Suppressor macrophage (primary cell): ENCODE measurements at places on chromosomes 2 and 18.

DNA sequence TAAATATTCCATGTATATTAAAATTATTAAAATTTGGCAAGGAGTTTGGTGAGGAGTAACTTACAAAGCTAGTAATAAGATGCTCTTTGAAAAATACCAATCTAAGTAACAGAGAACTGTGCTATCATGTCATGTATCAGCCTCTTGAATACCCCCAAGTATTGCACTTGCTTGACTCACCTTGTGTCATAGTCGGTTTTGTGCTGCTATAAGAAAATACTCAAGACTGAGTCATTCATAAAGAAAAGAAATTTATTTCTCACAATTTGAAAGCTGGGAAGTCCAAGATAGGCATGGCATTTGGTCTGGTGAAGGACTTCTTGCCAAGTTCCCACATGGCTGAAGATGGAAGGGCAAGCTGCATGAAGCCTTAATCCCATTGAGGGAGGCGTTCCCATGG, 179.2 kb downstream of the MEMO1 start:
- DNase-seq: no peak

GRCh38 chr2:54723996-54724559, 616 bp downstream of the EML6 start:
- DNase-seq: no peak

GRCh38 chr2:152369176-152369860, 34.3 kb downstream of the FMNL2 start:
- DNase-seq: no peak

GRCh38 chr2:62440281-62440946, 65.6 kb downstream of the TMEM17 start:
- no peak for DNase-seq

- DNase-seq: no peak
Measured at GRCh38 chr2:69202327-69202726, 184.7 kb downstream of the GFPT1 start.

DNA sequence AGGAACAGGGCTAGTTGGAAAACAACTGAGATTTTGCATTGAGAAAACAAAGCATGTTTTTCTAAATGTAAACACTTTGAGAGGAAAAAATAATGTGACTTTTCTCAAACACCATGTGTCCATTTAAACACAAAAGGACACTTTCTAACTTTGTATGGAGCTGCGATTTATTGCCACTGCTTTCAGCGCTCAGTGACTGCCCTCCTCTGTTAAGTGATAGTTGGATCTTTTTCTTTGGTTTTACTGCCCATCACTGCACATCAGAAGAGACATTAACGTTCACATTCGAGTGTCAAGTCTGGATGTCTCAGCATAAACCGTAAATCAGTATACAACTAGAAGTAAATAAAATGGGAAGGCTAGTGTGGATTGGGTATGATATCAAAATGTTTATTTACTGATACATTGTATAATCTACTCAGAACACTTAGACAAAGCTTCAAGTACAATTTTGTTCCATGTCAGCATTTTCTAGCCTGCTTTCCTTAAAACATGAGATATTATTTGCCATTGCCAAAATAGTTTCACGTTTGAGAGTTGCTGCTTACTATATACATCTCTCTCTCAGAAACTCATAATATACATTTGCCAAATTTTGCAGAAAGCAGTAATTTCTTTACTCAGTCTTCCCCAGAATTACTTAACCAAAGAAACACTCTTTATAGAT, 237.6 kb downstream of the IKZF2 start:
- no peak for DNase-seq

- peak; percentile 41 for DNase-seq
Measured at GRCh38 chr2:168178520-168179324, 68.7 kb downstream of the STK39 start.

GRCh38 chr18:44518091-44518615, 162.5 kb upstream of the SETBP1 start:
- no peak for DNase-seq

DNA sequence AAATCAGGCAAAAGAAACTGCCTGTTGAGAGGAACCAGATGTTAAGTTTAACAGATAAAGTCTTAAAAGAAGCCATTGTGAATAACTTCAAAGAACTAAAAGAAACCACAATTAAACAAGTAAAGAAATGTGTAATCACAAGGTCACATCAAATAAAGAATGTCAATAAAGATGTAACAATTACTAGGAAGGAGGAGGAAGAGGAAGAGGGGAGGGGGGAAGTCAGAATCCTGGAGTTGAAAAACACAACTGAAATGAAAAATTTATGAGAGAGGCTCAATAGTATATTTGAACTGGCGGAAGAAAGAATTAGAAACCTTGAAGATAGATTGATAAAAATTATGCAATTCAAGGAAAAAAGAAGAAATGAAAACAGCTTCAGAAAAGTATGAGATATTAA, 88.4 kb upstream of the CRIM1 start:
- DNase-seq: no peak

DNA sequence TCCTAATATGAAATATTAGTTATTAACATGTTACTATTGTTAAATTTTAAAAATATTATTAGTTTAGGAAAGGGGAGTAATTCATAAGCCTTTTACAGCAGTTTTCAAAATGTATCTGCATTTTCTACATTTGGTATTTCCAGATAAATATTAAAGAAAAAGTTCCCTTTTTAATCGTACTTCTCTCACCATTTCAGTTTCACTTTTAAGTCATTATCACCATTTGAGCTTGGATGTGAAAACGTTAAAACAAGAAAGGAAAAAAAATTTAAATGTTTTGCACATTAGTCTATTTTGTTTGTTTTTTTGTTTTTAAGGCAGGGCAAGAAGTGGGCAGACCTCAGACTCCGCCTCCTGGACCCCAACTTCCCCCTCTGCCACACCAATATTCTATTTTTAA, 3.3 kb upstream of the SRSF7 start:
- DNase-seq: peak; percentile 46

DNA sequence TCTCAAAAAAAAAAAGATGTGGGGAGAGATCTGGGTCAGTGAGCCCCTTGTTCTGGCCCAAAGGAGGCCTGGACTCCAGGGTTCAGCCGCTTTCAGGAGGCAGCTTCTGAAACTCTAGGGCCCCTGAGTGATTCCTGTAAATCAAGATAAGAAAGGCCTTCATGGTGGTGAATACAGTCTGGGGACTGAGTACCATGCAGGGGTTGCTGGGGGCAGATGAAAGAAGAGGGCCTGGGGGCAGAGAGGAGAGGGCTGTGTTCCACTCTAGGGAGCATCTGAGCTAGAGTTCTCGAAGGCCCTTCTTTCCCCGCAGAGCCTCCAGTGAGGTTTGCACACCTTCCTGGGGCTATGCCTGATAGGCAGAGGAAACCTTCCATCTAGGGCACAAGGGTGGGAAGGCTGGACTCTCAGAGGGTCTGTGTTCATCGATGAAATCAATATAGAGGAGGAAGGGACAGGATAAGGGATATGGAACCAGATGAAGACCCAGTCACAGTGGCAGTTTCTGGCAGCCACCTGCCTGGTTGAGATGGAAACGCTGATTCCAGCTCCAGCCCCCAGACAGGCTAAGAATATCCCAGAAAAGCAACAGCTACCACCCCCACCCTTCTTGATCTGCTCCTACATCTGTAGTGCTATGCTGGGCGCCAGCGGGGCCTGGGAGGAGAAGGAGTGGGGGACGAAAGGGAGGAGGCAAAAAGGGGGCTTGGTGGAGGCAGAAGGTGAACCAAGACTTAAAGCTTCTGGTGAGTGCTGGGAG, 4.7 kb upstream of the CDK5R2 start:
- no peak for DNase-seq

DNA sequence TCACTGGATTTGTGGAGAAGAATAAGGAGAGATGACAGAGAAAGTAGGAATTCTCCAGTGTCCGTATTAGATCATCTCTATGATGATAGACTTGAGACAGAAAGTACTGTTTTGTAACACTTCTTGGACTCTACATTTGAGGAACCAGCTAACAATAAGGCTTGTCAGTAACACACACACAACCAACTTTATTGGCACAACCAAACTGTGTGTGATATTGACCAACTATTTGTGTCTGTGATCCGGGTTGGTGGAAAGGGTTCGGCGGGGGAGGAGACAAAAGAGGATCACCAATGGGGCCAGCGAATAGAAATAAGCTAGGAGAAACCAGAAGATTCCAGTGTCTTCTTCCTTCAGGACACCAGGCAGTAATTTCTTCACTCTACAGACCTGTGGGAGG, 79.8 kb downstream of the MARCHF4 start:
- DNase-seq: no peak

- no peak for DNase-seq
Measured at GRCh38 chr2:149320362-149320761, 10.0 kb upstream of the LYPD6 start.

DNA sequence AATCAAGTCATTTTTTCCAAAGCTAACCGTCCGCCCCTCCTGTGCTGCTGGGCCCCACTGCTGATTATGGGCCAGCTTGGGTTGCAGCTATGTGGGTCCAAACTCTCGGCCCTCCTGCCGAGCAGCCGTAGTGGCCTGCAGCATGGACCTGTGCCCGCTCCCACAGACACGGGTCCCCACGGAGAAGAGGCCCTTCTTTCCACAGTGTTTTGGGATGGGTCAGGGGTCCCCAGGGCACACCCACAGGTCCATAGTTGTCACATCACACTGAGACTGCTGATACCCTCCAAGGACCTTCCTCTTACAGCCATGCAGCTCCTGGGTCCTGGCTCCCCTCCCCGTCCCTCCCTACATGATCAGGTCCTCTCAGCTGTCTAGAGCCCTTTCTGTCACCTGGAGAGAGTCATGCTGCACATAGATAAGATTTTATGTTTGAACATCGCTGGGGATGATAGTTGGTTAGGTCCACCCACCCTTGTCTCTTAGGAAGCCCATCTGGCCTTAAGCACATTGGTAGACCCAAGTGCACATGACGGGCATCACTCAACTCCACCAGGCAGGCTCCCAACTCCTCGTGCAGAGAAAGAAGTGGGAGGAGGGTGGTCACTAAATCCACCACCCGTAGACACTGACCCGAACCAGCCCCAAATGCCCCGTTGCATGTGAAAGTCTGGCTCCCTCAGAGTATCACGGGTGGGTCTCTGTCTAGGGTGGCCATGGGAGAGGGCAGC, 17.5 kb downstream of the GPR55 start:
- DNase-seq: no peak

GRCh38 chr2:121649149-121649595, at the start of gene CLASP1:
Gene CLASP1, minus strand, starts transcription at chr2:121649462. Its CDS starts 43,567 bp downstream, at chr2:121605895.
- no peak for DNase-seq

DNA sequence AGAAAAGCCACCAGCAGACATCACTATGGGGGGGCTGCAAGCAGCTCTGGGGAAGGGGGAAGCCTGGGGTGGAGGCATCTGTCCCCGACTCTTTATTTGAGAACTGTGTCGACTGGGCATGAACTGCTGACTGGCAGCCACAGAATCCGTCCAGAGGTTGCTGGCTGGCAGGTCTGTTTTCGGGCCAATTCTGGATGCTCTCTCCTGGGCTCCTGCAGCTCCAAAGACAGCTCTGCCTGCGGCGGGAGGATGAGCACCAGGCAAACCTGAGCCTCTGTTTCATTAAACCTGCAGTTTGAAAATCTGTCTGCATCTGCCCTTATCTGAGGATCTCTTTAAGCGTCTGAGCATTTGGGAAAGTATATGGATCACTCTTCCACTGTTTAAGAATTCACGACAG, 34.4 kb upstream of the RPL31 start:
- DNase-seq: no peak

- no peak for DNase-seq
Measured at GRCh38 chr2:229900012-229900411, 21.8 kb downstream of the TRIP12 start.

DNA sequence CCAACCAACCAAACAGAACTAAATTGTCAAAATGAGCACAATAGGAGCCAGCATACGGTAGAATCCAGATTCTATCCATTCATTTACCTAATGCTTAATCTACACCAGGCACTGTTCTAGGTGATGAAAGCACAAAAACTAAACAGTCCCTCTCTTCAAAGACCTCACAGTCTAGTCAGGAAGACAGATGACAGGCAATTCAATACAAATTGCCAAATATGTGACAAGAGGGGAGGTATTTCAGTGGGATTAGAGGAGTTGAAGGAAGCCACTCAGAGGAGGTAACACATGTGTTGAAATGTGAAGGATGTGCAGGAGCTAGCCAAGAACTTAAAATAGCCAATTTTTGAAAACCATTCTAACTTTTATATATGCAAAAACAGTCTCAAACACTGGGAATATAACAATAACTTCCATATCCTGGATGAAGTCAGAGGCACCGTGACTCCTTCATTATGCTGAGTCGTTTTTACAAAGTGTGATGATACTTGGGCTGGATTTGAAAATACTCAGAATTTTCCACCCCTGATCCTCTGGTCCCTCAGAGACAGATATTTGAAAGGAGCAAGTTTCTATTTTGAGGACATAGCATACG, 204.9 kb downstream of the PID1 start:
- no peak for DNase-seq

- no peak for DNase-seq
Measured at GRCh38 chr2:166230724-166231070, 102.9 kb upstream of the SCN1A start.

DNA sequence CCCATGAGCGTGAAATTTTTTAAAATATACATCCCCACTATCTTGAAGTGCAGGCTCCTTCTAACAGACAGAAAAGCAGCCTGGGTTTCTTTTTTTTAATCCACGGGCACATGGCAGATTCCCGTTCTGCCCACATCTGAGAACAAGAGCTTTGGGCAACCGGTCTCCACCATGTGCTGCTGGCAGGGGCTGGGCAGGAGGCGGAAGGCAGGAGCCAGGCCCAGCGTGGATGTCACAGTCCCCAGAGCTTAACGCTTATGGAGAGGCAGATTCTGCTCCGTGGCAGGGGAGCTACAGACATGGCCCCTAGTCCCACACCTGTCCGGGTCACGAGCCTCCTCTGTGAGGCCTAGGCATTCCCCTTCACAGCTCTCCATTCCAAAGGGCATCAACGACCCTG, 503.0 kb upstream of the MYT1L start:
- no peak for DNase-seq

DNA sequence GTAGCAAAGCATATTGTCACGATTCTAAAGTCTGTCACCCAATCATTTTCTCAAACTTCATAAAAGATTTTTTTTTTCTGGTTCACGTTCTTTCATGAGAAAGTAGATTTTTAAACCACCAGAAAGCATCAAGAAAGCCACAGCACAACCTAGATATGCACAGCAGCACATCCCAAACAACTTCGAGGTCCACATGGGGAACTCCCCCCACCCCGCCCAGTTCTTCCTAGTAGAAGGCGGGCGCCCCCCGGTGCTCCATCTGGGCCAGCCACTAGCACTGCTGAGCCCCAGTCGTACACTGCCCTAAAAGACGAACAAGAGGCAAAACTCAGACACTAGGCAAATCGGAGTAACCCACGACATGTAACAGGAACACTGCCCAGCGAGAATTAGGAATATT, 15.5 kb downstream of the HDLBP start:
- no peak for DNase-seq

GRCh38 chr2:234579231-234579962, 82.5 kb upstream of the ARL4C start:
- peak; percentile 5 for DNase-seq

- DNase-seq: no peak
Measured at GRCh38 chr2:21781962-21782361, 658.2 kb downstream of the TDRD15 start.

- DNase-seq: no peak
Measured at GRCh38 chr18:55447672-55448018, 140.3 kb downstream of the TCF4 start.

- no peak for DNase-seq
Measured at GRCh38 chr2:106062627-106063026, 131.5 kb downstream of the UXS1 start.
